Endothelial cell of umbilical vein (primary cell): ENCODE measurements at places on chromosomes 4 and X. TPM values are rescaled to one million over a fixed set of nuclear protein-coding genes. Genes with fewer than 3 reads are reported as not detected.

Gene CXorf49
- total RNA-seq: not detected in 2 replicates

Gene MAP3K15
- total RNA-seq: 0.09 TPM in 1 of 2 replicates, not detected in the other

Gene CDKL5
- total RNA-seq: 4.2 and 4.3 TPM in 2 replicates

Gene ALPK1
- 3.3 and 5.5 TPM in 2 replicates for total RNA-seq

GRCh38 chr4:117400039-117400835 is 314.9 kb upstream of the TRAM1L1 start:
- peak; percentile 82 for DNase-seq

DNA sequence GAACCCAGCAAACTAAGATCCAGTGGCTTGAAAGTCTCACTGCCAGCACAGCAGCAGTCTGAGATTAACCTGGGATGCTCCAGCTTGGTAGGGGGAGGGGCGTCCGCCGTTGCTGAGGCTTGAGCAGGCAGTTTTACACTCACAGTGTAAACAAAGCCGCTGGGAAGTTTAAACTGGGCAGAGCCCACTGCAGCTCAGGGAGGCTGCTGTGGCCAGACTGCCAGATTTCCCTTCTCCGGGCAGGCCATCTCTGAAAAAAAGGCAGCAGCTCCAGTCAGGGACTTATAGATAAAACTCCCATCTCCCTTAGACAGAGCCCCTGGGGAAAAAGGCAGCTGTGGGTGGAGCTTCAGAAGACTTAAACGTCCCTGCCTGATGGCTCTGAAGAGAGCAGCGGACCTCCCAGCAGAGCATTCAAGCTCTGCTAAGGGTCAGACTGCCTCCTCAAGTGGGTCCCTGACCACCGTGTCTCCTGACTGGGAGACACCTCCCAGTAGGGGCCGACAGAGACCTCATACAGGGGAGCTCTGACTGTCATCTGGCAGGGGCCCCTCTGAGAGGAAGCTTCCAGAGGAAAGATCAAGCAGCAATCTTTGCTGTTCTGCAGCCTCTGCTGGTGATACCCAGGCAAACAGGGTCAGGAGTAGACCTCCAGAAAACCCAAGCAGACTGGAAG is 45.1 kb upstream of the CDX4 start:
- DNase-seq: no peak

DNA sequence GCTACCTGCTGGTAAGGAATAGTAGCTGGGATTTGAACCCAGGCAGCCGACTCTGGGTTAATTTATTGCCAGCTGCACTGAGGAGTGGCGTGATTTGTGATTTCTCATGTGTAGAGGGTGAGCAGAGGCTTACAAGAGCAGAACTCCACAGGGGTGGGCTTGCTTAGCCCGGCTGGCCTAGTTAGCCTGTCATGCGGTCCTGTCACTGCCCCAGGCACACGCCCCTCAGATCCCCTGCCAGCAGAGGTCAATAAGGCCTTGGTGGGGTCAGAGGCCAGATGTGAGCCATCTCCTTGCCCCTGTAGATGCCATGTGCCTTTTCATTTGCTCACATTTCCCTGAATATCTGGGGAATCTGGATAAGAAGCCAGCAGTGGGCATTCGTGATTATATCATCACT is 13.4 kb downstream of the NSDHL start:
- DNase-seq: no peak

- DNase-seq: no peak
These were observed at the start of gene FAM9C for GRCh38 chrX:13044441-13044840. Gene FAM9C (minus strand): TSS chrX:13044620. CDS start chrX:13043789, 831 bp downstream.

- no peak for DNase-seq
These were observed 685.0 kb upstream of the FRG1 start for GRCh38 chr4:189255636-189256035.

DNA sequence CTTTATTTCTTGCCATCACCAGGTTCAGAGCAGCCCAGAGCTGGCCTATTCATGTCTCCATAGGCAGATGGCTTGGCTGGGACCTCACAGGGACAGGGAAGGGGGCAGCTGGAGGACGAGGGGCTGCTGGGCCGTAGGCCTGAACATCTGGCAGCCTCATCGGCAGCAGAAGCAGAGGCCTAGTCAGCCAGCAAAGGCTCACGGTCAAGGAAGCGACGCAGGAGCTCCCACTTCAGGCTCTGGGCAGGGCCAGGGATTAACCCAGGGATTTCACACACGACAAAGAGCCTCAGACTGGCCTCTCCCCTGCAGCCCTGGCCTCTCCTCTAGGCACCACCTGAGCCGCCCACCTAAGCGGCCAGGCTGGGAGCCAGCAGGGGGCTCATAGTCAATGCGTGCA is 46.0 kb upstream of the MAN2B2 start:
- no peak for DNase-seq

- DNase-seq: no peak
These were observed 312.0 kb downstream of the PDGFC start for GRCh38 chr4:156659570-156659969.

- DNase-seq: peak; percentile 21
These were observed 99.5 kb downstream of the PPP2R2C start for GRCh38 chr4:6372649-6373525.

DNA sequence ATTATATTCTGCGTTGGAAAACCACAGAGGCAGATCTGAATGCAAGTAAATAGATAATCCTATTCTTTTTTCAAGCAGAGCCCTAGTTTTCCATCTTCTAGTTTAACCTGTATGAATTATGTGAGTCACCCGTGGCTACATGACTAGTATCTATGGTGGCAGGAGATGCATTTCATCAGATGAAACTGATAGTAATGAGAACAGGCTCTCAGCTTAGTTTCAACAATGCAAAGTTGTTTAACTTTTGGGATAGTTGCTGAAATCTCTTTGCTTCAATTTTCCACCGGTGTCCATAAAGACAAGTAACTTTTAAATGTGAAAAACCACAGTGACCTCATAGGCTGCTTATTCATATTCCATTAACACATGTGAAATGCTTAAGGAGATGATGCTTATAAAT is 1317.4 kb upstream of the TENM3 start:
- no peak for DNase-seq

DNA sequence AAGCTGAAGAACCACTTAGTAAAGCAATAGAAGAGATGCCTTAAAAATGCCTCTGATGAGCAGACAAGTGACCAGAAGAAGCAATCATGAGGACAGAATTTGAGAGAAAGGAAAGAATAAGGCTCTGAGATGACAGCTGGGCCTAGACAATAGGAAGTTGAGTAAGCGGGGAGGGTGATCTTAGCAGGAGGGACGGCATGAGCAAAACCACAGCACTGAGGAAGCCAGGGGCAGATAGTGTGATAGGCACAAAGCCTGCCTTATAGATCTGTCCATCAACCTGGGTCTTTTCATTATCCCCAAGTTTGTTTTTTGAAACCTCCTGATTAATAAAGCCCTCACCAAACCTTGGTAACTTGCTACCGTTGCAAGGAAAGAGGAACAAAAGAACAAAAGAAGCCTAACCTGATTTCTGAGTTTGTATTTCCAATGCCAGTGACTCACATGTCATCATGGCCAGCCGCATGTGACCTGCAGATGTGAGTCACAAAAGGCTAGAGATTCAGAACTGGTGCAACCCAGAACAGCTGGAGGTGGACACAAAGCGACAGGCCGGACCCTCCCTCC is 55.7 kb upstream of the PPARGC1A start:
- no peak for DNase-seq

GRCh38 chr4:92497141-92497540 is 193.4 kb downstream of the GRID2 start:
- DNase-seq: no peak

GRCh38 chr4:37717576-37717975 is 31.4 kb upstream of the RELL1 start:
- DNase-seq: no peak

- no peak for DNase-seq
These were observed 180.3 kb upstream of the MAGEB16 start for GRCh38 chrX:35617836-35618235.
